ENCODE measurements at places on chromosomes 3 and 15.

GRCh38 chr3:35946121-35946853, 307.0 kb downstream of the ARPP21 start:
- DNase-seq, result no peak

GRCh38 chr3:108287146-108287545, 9.2 kb upstream of the HHLA2 start:
- no peak for DNase-seq

GRCh38 chr3:140091143-140091542, 156.2 kb downstream of the CLSTN2 start:
- peak; percentile 28 for DNase-seq

DNA sequence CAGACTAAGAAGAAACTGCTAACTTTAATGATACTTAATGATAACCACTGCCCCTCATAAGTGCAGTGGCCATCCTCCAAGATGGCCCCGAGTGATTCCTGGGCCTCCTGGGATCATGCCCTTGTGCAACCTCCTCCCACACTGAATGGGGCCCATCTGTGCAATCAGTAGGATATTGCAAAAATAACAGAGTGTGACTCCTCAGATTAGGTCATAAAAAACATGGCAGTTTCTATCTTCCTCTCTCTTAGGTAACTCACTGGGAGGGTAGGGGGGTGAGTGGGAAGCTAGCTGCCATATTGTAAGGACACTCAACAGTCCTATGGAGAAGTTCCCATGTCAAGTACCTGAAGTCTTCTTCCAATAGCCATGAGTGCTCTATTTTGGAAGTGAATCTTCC, 173.0 kb downstream of the SHQ1 start:
- no peak for DNase-seq

DNA sequence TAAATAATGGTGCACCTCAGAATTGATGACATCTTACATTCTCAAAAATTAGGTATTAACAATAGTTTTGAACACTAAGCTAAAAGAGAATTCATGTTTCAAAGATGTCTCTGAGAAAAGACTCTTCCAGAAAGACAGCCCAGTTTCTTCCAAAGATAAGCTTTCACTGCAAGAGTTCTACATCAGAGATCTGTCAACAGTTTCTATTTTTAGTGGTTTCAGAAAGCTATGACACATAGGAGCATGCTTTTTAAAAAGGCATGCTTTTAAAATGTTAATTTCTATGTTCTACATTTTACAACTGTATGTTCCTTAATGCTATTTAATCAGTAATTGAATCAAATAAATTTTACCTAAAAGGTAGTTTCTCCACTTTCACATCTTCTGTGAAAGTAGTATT, 88.2 kb downstream of the PLOD2 start:
- no peak for DNase-seq

DNA sequence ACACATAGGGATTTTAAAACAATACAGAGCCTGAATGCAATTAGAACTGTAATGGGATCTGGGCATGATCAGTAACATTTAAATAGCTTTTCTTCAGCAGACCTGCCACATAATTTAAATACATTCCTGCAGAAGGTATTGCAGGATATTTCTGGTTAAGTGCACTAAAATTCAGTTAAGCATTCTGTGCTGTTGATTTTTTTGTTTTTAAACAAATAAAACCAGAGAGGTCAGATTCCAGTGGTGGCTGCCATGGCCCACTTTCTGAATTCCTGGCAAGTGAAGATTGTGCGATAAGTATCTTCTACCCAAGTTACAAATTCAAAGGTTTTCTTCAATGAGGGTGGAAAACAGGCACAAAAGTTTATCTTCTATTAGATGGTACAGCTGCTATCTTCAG, 98.7 kb downstream of the RAP2B start:
- no peak for DNase-seq

DNA sequence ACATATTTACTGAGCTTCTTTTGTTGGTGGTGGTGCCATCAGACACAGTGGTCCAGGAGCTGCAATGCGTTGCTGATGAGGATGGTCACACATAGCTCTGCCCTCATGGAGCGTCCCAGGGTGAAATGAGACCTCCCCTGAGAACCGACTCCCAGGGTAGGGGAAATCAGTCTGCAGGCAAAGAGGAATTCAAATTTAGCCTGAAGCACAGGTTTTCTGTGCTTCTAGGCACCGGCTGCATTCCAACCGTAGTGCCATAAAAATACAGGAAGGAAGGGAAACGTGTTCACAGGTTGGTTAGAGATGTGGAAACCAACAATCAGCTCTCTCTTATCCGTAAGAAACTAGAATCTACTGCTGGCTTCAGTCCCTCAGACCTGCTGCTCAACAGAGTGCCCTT, 19.2 kb downstream of the SMAD3 start:
- DNase-seq, result no peak

- peak; percentile 86 for DNase-seq
Measured at GRCh38 chr3:191412759-191413158, 48.2 kb upstream of the PYDC2 start.

DNA sequence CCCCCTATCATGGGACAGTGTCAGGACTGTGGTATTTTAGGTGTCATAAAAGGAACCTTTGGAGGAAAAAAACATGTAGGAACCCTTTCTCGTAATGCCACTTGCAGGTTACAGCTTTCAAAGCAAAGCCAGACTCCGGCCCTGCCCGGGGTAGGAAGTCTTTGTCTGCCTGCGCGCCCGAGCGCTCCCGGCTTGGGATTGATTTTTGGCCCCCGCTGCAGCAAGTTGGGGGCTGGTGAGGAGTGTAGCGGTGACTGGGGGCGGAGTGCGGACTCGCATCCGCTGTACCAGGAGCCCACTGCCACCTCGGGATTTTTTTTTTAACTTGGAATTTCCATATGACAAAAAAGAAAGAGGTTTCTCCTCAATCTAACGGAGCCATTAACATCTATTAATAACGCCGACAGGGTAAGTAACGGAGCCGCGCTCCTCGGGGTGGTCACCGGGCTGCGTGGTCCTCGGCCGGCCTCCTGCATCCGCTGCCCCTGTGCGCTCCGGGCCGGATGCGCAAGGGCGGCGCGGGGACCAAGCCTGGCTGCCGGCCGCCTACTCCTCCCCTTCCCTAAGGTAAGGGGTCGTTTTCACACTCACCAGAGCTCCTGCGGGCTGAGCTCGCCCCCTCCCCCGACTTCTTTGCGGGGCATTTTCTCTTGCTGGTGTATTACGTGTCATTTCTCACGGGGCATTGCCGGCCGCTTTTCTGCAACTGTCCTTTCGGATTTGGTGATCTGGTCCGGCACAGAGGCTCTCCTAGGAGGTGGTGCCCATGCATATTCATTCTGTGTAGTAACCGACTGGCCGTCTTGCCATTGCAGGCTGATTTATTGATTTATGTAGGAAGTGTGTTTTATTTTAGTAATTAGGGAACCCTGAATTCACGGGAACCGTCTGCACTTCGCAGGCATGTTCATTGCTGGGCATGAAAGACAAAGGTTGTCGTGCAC, 219.8 kb upstream of the TOPAZ1 start:
- DNase-seq, result no peak

DNA sequence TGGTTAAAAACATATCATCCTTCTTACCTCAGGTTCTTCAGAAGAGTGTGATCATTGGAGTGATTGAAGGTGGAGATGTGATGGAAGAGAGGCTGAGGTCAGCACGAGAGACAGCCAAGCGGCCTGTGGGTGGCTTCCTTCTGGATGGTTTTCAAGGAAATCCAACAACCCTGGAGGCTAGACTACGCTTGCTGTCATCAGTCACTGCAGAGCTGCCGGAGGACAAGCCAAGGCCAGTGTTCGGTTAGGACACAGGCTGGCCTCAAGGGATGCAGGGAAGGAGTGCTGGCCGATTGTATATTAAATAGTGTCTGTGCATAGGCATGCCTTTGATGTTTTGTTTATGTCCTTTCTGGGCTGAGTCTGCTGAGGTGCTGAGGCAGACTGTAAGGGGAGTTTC, 20.2 kb downstream of the QTRT2 start:
- DNase-seq, result no peak

DNA sequence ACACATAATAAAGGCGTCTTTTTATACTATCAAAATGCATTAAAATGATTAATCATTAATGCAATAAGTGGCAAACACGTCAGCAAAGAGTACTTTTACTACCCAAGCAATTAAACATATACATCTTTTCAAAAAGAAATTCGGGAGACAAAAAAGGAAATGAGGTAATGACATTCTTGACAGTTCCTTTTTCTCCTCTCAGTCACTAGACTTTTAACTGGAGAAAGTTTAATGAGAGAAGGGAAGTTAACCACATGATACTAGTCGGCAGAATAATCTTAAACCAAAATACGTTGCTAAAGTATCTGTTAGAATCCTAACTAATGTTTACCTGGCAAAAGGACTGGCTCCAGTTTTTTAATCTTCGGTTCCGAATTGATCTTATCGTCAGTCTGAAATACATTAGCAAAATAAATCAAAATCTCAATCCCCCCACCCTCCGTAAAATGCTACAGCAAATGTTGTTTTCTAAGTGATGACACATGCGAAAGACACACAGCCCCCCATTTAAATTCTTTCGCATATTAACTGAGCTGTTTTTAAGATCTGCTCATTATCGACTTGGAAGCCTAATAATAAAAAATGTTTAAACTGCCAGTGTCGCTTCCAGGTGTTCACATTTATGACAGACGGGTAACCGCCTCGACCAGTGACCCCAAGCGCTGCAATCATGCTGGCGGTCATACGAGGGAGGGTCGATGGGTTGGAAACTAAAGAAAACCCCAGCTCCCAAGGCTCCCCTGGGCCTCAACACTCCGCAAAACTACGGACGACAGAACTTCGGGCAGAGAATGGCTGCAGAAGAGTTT, 778 bp downstream of the MTMR10 start:
- no peak for DNase-seq

DNA sequence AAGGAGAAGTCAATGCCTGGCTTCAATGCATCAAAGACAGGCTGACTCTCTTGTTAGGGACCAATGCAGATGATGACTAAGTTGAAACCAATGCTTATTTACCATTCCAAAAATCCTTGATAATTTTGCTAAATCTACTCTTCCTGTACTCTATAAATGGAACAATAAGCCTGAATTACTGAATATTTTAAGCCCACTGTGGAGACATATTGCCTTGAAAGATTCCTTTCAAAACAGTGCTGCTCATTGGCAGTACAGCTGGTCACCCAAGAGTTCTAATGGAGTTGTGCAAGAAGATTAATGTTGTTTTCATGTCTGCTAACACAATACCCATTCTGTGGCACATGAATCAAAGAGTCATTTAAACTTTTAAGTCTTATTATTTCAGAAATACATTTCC, 181.0 kb upstream of the CBLB start:
- DNase-seq, result no peak

DNA sequence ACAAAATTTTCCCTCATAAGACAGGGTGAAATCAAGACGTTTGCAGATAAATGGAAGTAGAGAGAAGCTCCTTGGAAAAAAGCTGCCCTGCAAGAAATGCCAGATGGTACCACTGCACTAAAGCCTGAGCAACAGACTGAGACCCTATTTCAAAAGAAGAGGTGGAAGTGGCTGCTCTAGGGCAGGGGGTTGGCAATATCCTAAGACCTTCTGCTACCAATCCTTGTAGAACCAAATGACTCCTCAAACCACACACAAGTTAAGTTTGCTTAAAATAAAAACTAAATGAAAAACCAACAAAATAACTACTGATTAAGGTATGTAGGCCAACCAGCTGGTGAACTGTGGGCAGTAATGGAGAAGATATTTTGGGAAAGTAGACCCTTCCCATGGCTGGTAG, 21.3 kb downstream of the RAB43 start:
- DNase-seq, result no peak

DNA sequence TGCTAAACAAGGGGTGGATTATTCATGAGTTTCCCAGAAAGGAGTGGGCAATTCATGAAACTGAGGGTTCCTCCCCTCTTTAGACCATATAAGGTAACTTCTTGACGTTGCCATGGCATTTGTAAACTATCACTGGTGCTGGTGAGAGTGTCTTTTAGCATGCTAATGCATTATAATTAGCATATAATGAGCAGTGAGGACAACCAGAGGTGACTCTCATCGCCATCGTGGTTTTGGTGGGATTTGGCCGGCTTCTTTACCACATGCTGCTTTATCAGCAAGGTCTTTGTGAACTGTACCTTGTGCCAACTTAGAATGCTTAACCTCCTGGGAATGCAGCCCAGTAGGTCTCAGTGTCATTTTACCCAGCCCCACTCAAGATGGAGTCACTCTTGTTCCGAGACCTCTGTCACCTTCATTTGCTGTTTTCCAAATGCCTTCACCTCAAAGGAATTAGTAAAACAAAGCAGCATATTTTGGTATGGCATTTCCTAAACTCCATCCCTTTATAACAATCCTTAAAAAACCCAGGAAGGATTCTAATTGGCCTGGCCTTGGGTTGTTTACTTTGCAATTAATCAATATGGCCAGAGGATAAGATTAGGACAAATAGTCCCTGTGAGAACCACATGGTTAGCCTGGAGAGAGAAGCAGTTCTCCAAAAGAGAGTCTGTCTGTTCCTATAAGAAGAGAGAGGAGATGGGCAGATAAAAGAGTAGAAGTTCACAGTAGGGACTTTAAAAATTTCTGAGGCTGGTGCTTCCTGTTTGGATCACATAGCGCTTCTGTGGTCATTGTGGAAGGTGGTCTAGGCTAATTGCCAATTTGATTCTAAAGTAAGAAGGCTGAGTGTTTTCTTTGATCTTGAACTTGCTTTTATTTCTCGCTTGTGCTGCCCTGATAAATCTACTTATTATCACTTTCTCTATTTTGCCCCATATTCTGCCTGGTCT, 155.2 kb upstream of the EOMES start:
- DNase-seq, result no peak

DNA sequence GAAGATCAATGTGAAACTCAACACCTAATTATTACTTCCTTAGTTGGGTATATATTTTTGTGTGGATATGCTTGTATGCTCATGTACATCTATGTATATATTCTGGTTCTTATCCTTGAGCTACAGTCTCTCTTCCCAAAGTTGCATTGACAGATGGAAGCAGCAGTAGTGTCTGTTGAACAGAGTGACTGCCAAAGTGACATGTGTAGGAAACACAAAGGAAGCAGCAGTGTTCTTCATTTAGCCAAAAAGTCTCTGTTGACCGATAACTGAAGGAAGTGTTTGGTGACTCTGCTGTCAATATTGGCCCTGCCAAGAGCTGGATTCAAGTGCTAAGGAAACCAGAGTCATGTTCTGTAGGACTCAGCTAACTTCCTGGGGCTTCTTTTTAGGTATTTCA, 123.8 kb downstream of the C3orf70 start:
- no peak for DNase-seq

GRCh38 chr15:100859970-100860828, 19.4 kb upstream of the ALDH1A3 start:
- no peak for DNase-seq

GRCh38 chr15:70722266-70723121, 40.9 kb downstream of the UACA start:
- no peak for DNase-seq

All from non-pigmented ciliary epithelial cell (primary cell).